Left ventricle myocardium inferior (tissue), 1 donor: ENCODE measurements at places on chromosomes 3 and 15.

DNA sequence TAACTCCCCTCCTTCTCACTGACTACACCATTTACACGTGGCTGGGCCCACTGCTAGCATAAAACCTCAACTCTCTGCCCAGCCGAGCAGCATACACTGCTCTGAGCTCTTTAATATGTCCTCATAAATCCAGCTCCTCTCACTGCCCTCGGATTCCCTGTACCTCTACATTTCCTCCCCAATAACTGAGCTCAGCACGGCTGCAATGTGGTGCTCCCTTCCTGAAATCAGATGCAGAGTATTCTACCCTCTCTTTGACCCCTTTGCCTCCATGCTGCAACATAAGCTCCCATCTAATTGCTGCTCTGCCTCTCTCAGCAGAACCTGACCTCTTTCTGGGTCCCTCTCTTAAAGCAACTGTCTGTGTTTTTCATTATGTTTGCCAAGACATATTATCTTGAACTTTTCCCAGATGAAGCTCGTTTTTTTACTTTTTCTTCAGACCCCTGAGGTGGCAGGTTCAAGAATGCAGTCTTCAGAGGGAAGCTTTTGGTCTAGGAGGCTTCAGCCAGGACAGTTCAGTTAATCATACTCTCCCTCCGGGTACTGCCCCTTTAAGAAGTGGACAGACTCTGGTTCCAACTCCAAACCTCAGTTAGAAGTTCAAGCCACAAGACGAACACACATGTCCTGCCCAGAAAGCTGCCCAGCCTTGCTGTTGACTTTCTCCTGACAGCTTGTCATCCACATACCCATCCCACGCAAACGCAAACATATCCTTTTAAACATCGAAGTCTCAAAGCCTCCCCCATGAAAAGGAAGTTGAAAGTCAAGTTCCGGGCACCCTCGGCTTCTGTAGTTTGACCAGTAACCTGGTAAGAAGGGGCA lies 81.1 kb upstream of the NEO1 start:
- no peak for DNase-seq

DNA sequence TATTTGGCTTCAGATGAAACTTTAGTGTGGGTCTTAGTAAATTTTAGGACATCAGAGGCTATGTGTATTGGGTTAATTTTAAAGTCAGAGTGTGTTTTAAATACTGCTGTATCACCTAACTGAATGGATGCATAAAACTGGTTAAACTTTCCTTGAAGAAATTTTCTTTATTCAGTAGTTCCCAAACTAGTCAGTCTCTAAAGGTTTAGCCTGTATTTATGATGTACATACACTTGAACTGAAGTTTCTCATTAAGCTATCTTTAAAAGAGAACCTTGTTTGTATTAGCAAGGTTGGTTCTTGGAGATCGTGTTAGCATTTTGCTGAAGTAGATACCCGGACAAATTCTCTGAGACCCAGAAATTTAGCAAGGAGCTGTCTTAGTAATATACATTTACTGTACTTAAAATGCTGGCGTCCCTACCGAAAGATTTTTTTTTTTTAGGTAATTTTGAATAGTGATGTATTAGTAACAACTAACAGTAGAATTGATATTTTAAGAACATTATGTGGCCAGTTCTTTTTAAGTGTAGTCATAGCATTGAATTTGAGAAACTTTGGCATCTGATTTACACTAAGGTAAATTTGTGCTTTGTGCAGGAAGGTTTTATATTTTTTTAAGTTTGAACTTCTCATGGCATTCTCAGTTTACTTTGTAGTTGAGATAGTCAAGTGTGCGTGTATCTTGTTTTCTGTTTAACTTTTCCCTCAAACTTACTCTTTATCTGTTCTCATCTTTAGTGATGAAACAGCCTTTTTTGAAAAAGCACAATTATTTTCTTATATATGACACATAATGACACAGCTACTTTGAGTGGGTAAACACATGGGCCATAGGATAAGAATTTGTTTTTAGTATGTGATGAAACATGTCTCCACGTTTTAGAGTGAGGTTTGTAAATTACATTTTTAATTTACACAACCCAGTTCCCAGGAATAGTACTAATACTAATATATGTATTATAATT lies 2.9 kb downstream of the DIPK2A start:
- DNase-seq: no peak

- no peak for DNase-seq
Observed at GRCh38 chr15:77834276-77834990, 201.7 kb upstream of the LINGO1 start.

- DNase-seq: no peak
Observed at GRCh38 chr3:20442846-20443245, 256.8 kb upstream of the SGO1 start.

- no peak for DNase-seq
Observed at GRCh38 chr3:37628711-37629301, 232.9 kb upstream of the CTDSPL start.
